CD4-positive, alpha-beta memory T cell (primary cell): ENCODE measurements at places on chromosomes 12 and 14.

DNA sequence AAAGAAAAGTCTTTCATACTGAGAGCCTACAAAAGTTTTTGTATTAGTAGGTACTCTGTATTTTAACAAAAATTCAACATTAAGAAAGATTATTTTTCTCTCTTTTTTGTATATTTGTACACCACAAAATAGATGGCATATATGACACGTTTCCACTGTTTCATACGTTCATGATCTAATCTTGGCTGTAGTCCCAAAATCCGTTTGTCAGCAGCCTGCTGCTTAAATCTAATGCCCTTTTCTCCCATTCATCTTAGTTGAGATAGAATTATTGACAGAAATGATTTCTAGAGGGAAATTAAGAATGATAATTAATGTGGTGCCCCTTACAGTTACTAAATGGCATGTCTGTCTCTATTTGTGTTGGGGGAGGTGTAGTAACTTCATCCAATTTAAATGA is 140.7 kb upstream of the NOVA1 start:
- DNase-seq = no peak

DNA sequence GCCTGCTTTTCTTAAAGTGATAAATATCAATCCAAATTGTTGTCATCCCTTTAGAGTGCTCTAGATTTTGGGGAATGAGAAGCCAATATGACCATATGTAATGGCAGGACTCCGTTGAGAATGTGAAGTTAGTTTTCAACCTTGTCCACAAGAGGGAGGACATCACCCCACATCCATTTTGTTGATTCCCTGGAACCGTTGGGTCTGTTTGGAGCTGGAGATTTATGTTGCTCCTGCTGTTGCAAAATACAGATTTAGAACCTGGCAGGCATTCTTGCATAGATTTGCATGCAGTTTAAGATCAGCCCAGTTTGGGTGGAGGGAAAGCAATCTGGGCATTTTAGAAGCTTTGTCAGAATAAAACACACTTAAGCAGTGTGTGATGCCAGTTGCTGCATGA is 620.1 kb downstream of the NRXN3 start:
- DNase-seq = no peak

- DNase-seq = no peak
Measured at GRCh38 chr12:112005419-112006395, 7.3 kb downstream of the TMEM116 start.

DNA sequence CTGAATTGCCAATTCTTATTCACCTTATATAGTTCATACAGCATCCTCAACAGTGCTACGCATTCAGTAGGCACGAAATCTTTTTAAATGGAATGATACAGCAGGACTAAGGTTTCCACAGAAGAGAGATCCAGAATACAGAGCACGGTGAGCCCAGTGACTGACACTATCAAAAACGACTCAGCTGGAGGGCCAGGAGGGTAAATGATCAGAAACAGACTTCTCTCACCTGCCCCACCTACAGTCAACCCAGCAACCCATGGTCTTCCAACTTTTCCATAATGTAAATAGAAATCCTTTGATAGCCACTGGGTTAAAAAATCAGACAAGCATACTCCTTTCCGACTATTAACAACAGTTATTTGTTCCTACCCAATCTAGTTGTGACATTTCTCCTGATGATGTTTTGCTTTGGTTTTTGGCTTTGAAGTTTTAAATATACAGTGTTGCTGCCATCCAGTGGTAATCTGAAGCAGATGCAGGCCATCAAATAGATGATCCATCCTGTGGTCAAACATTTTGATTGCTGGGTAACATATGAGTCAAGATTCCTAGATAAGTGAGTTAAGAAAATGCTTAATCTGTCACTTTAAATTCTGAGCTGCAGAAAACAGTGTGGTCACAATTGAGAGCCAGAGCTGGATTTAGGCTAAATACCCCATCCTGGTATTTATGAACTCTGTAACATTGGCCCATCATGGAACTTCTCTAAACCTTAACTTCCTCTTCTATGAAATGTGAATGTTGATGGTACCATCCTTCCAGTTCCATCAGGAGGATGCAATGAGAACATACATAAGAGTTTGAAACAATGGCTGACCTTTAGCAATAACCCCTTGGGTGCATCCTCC is 42.0 kb downstream of the GPHB5 start:
- peak; percentile 5 for DNase-seq

- DNase-seq = no peak
Measured at GRCh38 chr12:88953029-88953586, 372.8 kb upstream of the KITLG start.

- DNase-seq = no peak
Measured at GRCh38 chr12:118052324-118053070, 8.5 kb downstream of the WSB2 start.

GRCh38 chr12:30965613-30965985 is 39.1 kb downstream of the TSPAN11 start:
- no peak for DNase-seq

- DNase-seq = no peak
Measured at GRCh38 chr14:77475432-77476115, 17.7 kb downstream of the AHSA1 start.

GRCh38 chr14:30355431-30355913 is 203.5 kb upstream of the G2E3 start:
- DNase-seq = no peak

- DNase-seq = no peak
Measured at GRCh38 chr12:51028813-51029150, 2.6 kb upstream of the SLC11A2 start.

- no peak for DNase-seq
Measured at GRCh38 chr14:95233702-95234241, 76.4 kb upstream of the DICER1 start.

DNA sequence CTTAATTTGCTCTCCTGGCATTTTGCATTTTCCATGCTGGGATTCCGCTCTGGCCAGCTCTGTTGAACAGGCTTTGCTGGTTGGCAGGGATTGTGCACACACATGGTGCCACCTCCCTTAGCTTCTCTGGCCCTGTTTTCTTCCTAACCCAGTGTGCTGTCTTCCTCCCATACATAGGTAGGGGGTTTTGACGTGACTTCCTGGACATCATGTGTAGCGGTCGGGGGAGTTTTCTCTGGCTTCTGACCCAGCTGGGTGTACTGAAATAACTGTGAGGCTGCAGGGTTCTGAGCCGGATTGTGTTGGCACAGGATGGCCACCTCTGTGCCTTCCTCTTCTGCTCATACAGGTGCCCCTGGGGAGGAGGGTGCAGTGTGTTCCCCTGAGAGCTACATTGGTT is 25.7 kb downstream of the C14orf132 start:
- DNase-seq = no peak

DNA sequence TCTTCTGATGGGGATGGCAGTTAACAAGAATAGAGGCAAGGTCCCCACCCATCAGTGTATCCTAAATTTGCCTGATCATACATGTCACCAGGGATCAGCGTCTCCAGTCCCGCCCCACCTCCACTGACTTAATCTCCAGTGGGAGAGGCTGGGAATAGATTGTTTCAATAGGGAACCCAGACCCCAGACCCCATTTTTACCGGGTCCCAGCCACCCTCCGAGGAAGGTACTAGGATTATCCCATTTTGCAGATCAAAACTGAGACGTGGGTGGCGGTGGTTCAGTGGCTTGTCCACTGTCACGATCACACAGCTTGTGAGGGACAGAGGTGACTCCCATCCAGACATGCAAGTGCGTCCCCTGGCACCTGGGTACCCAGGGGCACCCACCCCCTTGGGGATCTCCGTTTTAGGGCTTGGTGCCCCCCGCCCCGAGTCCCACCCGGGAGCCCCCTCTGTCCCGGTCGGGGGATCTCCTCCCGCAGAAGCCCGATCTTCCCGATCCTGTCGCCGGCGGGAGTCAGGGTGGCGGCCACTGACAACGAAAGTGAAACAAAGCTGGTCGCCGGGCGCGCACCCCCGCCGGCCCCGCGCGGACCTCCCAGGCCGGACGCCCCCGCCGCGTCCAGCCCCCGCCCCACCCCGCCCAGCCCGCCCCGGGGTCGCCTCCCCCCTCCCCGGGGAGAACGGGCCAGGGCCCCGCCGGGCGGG is 523 bp downstream of the WSB2 start:
- peak; percentile 47 for DNase-seq

GRCh38 chr14:79265366-79265946 is 945.8 kb downstream of the DIO2 start:
- DNase-seq = no peak

GRCh38 chr12:113439606-113440030 is 17.4 kb downstream of the SDSL start:
- no peak for DNase-seq

- no peak for DNase-seq
Measured at GRCh38 chr14:59334253-59334652, 130.9 kb downstream of the GPR135 start.

DNA sequence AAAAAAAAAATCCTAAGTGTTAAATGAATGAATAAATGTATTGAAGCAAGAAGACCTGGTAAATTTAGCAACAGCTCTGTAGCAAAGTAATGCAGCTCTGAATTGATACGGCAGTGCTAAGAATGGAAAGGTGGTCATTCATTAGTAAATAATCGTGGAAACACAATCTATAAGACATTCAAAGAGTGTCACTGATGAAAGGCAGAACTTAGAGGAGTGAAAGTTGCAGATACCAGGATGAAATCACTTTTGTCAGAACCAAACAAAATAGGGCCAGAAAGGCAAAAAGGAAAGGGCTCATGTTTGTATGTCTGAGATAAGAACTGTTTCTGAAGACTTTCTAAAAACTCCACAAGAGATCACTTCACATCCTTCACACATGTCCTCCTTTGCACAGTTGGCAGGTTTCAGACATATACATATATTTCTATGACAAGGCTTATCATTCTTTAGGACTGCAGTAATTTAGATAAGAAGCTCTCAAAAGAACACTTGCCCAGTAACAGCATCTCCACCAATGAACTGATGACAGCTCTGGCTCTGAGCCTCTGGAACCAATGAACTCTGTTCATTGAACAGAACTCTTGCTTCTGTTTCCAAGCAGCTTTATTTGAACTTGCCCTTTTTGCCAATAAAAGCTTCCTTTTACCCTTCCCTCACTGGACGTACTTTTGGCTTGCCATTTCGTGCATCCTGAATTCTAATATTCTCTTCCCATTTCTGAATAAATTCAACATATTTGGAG is 4.2 kb upstream of the LRR1 start:
- no peak for DNase-seq

DNA sequence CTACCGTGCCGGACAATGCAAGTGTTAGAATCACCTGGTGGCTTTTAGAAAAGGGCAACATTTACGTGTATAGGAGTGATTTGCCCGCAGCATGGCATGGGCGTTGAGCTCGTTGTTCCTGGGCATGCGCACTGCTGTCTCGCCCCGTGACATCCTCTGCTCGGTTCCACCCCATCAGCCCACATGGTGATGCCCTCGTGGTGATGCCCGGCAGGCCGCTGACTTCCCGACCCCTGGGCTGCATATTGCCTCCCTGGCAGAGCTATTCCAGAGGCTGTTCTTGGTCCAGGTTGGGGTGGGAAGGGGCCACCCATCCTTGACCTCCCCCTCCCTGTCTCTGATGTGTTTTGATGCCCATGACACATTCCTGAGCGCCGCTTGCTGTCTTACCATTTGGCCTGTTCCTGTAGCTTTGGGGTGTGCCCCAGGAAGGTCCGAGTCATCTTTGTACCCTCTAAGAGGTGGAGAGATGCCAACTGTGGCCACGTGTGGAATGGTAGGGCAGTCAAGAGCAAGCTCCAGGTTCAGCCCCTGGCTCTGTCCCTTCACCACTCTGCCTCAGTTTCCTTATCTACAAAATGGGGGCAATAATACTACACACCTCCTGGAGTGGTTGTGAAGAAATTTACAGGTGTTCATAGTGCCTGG is 4.8 kb downstream of the HIP1R start:
- no peak for DNase-seq

DNA sequence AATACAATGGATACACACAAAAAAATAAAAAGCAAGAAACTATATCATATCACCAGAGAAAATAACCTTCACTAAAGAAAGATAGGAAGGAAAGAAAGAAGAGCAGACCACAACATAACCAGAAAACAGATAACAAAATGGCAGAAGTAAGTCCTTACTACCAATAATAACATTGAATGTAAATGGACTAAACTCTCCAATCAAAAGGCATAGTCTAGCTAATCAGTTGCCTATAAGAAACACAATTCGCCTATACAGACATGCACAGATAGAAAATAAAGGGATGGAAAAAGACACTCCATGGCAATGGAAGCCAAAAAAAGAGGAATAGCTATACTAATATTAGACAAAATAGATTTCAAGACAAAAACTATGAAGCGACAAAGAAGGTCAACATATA is 8.9 kb upstream of the TAS2R30 start:
- no peak for DNase-seq

GRCh38 chr12:90343966-90344365 is 611.0 kb downstream of the CCER1 start:
- DNase-seq = no peak

- no peak for DNase-seq
Measured at GRCh38 chr12:27772328-27773049, 7.5 kb upstream of the KLHL42 start.

GRCh38 chr12:43551279-43551970 is 578 bp downstream of the ADAMTS20 start:
- no peak for DNase-seq

DNA sequence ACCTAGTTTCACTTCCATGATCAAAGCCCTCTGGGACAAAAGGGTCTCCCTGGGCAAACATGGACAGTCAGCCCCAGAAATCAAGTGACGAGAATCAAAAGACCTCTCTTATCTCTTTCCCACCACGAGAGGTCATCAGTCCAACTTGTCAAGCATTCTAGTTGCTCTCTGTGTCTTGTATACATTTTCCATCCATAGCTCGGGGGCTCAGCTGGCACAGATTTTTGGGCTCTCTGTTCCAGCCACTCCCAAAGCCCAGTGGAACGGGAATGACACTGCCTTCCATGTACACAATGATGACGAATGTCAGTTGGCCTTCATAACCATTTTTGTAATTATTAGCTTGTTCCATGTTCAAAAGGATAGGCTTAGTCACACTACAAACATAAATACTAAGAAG is 29.7 kb downstream of the NOS1 start:
- DNase-seq = no peak

DNA sequence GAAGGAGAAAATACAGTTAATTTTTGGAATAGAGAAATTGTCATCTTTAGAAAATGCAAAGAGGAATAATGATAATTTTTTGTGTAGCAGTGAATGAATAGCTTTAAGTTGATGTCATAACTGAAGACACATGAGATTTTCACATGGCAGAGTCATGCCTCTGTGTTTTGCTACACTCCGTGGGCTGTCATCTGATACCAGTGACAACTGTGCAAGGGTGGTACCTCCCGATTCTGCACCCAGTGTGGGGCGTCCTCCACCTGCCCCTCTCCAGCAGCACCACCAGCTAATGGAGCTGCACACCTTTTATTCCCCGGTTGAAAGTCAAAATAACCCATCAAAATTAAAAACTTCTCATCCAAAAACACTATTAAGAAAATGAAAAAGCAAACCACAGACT is 47.2 kb downstream of the ANKRD9 start:
- DNase-seq = no peak

GRCh38 chr12:121297435-121297991 is 1.0 kb upstream of the CAMKK2 start:
- DNase-seq = peak; percentile 8
